ENCODE measurements at places on chromosomes 3 and 15.
A peak's percentile ranks its signal among the peaks of the same experiment; 100 is the strongest.

- no peak for DNase-seq
Observed at GRCh38 chr3:38994251-38994650, 57.5 kb downstream of the SCN11A start.

DNA sequence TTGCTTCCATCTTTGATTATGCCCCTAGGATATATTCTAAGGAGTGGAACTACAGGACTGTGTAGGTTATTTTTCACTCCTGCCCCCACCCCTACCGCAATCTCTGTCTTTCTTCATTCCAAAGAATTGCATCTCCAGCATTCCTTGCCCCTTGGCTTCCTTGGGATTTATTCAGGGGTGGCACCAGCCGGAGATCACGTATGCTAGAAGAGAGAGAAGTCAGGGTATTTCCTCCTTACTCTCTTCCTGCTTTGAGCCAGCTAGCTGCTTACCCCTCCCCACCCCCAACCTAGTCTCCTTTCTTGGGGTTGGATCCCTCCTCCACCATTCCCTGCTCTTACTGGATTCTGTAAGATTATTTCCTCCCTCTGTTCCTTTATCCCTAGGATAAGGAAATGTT, 35.0 kb upstream of the DENND4A start:
- DNase-seq: peak; percentile 20

DNA sequence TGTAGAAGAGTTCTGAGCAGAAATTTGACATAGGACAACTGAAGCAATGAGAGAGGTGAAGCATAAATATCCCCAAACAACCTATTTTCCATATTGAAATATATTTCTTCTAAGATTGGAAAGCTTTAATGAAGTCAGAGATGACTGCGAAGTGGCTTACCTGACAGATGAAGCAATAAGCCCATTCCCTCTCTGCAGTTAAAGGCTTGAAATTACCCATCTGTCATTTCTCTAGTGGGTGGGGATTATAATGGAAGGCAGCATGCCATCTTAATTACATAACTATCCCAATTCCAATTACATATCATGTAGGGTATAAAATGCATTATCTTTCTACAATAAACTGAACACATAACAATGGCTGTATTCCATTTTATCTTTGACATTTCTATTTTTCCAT, 1070.5 kb downstream of the SI start:
- no peak for DNase-seq

GRCh38 chr3:117666325-117666724, 956.7 kb downstream of the TUSC7 start:
- DNase-seq: no peak

DNA sequence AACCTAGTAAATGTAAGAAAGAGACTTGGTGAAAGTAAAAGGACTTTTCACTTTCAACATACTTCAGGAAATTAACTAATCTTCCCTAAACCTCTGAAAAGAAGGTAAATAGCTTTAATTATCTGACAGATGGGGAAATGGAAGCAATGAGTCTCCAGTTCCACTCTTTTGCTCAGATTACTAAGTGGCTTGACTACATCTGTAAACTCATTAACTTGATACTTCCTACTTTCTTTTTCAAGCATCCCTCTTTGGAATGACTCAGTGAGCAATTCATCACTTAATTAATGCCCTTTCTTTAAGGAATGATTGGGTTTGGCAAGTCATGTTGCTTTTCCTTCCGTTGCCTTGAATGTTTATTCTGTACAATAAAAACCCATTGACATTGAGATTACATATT, 234.2 kb downstream of the GRM7 start:
- DNase-seq: no peak

GRCh38 chr3:185825639-185826481, 1.0 kb upstream of the IGF2BP2 start:
- DNase-seq: peak; percentile 51

DNA sequence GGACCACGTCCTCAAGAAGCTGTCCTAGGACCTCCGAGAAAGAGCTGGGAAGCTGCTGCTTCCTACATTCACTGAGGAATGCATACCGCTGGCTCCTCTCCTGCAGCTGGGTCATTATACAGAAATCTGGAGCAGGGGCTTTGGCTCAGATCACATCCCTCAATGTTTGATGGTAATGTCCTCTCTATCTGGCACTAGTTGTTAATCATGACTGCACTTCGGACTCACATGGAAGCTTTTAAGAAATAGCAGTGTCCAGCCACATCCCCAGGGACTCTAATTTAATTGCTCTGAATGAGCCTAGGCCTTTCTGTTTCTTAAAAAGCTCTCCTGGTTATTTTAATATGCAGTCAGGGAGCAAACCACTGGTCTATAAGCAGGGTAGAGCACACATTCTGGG, 25.7 kb upstream of the MYRIP start:
- DNase-seq: no peak

GRCh38 chr15:62637574-62637897, 405.0 kb upstream of the TPM1 start:
- no peak for DNase-seq

- DNase-seq: no peak
Observed at GRCh38 chr3:59970376-59970775, 920.6 kb upstream of the CFAP20DC start.

DNA sequence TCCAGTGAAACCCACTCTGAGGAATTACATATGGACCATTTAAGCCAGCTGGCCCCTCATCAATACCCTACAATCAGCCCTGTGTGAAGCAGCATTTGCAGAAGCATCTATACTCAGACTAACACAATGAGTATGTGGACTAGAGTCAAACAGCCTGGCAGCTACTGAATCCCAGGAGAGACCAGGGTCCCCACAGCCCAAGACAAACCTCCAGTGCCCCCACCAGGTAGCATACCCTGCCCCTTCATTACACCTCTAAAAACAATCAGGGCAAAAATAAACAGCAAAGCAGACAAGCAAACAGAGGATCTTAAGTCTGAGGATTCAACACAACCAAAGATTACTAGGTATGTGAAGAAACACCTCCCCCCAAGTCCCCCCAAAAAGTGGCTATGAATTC, 157.4 kb downstream of the LEKR1 start:
- no peak for DNase-seq

- DNase-seq: peak; percentile 92
Observed at GRCh38 chr15:40323239-40323952, at the start of gene INAFM2. Gene INAFM2 (plus strand): TSS chr15:40323692. CDS start chr15:40324056, 364 bp downstream.

DNA sequence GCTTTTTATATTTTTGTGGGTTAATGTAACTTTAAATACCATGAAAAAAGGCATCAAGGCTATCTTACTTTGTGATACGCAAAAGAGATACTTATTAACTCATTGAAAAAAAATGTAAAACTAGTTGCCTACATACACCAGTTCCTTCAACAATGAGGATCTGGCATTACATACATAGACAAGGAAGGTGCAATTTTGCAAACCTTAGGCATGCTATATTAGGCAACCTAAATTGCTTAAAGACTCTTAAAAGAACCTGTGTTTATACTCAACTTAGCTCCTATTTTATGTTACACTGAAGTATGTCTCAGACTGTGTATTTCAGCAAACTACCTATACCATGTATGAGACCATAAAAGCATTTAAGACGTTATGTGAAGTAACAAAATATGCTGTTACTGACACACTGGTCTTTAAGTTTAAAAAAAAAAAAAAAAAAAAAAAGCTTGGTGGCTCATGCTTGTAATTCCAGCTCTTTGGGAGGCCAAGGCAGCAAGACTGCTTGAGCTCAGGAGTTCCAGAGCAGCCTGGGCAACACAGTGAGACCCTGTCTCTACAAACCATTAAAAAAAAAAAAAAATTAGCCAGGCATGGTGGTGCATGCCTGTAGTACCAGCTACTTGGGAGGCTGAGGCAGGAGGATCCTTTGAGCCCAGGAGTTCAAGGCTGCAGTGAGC, 9.1 kb downstream of the TASOR start:
- peak; percentile 59 for DNase-seq

DNA sequence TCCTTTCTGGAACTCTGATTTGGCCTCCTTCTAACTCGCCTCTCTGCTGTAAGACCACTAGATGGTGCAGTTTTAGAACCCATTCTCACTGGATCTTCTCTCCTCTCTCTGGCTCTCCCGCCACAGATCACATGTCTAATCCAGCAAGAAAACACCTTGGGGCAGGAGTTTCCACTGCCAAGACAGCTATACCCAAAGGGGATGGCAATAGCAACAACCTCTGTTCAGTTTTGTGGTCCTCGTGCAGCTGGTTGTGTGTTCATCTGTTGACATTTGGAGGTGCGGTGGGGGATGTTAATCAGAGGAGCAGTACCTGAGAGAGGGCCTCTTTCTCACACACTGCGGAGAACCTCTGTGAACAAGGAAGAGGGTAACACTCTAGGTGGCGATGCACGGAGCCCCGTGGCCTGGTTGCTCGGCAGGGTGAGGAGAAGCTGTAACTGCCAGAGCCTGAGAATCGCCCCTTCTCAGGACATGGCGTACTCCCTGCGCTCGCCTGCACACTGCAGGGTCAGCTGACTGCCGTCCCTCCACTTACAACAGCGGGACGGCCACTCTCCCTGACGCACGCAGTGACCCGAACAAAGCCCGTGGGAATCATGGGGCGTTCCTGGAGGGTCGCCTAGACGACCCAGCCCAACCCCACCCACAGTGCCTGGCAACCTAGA, at the start of gene TEX55:
Gene TEX55, plus strand, starts transcription at position 666 of the 668 bp plus-strand sequence. CDS start 25 bp downstream, outside the sequence.
- DNase-seq: peak; percentile 63

- no peak for DNase-seq
Observed at GRCh38 chr3:146403792-146404191, 65.6 kb downstream of the PLSCR2 start.

DNA sequence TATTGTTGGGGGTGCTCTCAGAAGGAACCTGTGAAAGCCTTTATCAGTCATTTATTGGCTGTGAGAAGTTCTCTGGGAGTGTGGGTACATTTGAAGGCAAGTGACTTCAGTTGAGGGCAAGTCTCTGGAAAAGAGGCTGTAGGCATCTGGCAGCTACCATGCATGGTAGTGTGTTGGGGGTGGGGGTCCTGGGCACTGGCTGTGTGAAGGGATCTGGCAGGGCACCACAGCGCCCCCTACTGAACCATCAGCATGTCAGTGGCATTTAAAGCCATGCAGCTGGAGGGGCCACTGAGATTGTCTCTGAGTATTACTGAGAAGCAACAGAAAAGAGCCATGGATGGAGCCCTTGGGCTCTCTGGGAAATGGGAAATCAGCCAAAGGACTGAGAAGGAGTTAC, 30.6 kb downstream of the CRTAP start:
- DNase-seq: no peak

DNA sequence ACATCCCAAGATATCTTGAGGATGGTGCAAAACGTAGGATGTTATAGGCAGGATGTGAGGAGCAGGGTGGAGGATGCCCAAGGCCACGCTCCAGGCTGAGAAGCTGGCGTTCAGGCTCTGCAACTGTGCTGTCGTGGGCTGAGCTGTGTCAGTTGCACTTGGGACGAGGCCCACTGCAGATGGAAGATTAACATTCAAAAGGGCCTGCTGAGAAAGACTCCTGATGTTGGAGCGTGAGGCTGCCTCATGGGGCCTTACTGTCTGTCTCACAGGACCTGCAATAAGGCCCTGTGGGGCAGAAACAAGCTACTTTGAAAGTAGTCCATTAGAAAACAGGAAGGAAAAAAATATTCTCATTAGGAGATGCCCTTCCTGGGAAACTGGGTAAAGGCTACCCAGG, 60.6 kb upstream of the SEC61A1 start:
- no peak for DNase-seq

- no peak for DNase-seq
Observed at GRCh38 chr15:60762638-60763037, 283.7 kb upstream of the ICE2 start.

- DNase-seq: no peak
Observed at GRCh38 chr3:195565716-195566115, 18.0 kb downstream of the APOD start.

- DNase-seq: no peak
Observed at GRCh38 chr3:55118451-55118850, 190.6 kb upstream of the LRTM1 start.

- DNase-seq: no peak
Observed at GRCh38 chr3:172262991-172263608, 185.2 kb downstream of the GHSR start.

- DNase-seq: no peak
Observed at GRCh38 chr3:57889807-57890206, 118.4 kb upstream of the FLNB start.

GRCh38 chr15:31842532-31843195, 187.7 kb upstream of the CHRNA7 start:
- no peak for DNase-seq

- no peak for DNase-seq
Observed at GRCh38 chr3:66268864-66269263, 48.1 kb downstream of the SLC25A26 start.

DNA sequence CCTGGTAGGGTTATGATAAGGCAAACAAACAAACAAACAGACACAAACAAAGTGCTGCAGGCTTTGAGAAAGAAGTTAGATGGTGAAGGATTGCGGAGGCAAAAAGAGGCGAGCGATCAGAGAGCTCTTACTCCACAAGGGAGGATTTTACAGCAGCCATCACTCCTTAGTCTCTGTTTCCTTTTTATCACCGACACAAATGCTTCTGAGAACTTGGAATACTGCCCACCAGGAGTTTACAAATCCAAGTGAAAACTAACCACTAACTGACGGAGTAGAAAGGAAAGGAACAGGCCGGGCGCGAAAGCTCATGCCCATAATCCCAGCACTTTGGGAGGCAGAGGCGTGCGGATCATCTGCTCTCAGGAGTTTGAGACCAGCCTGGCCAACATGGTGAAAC, 35.6 kb upstream of the GPR160 start:
- peak; percentile 35 for DNase-seq

DNA sequence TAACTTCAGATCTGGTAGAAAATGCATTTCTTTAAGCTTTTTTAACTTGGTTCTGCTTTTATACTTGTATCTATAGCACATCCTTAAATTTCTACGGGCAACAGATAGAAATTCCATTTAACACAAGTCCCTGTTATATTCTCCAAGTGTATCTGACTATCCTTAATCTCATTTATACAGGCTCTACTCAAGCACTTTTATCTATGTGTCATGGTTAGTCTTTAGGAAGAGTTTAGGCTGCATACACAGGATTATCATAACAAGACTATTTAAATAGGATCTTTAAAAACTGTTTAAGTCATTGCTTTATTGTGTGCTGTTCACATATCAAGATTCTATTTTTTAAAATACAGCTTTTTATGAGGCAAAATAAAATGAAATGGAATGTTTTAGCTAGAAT, 52.7 kb downstream of the SETD5 start:
- DNase-seq: no peak

GRCh38 chr3:61331929-61332552, 80.8 kb upstream of the FHIT start:
- DNase-seq: no peak
